Stimulated activated CD8-positive, alpha-beta memory T cell treated with anti-CD3 and anti-CD28 coated beads, Interleukin-2, amount 100 ng/mL, for 48 hours (primary cell): ENCODE measurements at places on chromosomes 16 and 17.

DNA sequence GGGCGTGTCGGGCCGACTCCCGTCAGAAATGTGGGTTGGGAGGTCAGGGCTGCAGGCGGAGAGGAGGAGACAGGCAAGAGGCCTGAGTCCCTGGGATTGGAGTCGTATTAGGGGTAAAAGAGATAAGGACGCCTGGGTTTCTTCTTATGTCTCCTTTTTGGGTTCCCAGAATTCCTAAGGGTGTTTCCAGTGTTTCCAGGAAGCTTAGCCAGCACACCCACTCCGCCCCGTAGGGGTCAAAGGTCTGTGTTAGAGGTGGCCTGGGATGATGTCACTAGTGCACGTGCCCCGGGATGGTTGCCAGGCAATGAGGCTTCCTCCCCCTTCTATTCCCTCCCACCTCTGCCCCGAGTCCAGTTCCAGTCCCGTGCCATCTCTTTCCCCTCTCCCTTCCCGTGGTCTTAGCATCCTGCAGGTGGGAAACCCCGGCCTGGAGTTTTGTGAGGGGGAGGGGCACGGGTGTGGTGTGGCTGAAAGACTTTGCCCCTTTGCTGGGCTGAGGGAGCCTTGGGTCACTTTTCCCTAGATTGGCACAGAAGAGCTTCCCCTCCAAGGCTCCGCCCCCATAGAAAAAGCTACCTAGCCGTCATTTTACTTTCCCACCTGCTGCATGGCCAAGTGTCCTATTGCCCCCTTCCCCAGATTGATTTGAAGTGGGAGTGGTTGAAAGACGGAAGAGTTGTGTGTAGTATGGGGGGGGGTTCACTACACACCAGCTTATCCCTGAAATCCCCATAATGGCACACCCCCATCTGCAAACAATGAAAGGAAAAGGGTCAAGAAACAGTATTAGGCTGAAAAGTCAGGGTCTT is 2.8 kb downstream of the KDM6B start:
- DNase-seq: peak; percentile 56

DNA sequence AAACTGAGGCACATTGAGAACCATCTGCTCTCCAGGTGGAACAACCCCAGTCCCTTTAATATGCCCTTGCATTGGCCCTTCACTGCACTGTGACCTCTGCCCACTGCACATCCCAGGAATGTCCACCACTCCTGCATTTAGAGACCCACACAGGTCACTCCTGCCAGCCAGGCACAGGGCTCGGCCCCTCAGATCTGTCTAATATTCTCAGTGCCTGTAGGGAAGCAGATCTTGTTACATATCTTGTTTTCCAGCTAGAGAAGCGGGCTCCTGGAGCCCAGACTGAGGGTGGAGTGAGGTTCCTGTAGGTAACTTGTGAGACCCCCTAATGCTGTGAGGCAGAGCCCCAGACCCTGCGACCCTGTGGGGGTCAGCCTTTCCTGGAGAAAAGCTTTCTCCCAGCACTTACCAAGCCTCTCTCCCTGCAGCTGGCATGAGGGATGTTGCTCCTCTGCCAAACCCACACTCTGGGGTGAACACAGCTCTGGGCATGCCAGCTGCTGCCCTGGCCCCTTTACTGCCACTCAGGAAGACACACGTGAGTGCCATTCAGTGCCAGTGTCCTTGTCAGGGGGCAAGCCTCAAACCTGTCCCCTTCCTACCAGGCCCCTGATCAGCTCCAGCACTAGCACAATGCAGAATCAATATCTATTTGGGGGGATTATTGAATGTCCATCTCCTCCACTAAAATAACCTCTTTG is 40.3 kb upstream of the CRHR1 start:
- DNase-seq: no peak

GRCh38 chr17:44502598-44503146 is 534 bp downstream of the GPATCH8 start:
- DNase-seq: peak; percentile 4

- DNase-seq: no peak
Observed at GRCh38 chr17:44820631-44821212, 9.4 kb downstream of the GJC1 start.

DNA sequence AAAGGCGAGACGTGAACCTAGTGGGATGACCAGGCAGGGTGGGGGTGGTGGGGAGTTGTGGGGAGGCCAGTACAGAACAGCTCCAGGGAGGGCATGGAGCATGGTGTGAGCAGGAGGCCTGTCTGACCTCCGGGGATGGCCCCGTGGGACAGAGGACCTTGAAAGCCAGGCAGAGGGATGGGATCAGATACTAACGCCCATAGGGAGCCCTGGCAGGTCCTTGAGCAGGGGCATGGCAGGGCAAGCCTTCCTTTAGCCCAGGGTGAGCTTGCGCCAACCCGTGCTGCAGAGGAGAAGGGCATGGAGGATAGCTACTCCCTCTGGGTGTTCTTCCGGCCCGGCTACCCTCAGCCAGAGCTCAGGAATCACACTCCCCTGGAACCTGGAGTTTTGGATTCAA is 35.3 kb downstream of the TMEM235 start:
- DNase-seq: no peak

DNA sequence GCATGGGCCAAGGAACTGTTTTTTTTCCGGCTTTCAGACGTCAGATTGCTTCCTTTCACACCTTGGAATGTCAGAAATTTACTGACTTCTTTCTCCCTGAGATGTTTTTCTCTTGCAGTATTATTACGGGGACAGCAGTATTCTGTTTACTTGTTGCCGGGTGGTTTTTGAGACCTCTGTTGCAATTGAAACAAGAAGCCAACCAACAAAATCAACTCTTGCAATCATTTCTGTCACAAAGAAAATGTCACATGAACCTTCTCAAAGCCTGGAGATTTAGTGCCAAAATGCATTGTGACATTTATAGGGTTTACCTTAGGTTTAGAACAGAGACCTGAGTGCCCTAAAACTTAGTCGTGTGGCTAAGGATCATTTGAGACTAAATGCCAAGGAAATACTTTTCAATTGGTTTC is 174.3 kb downstream of the MAP2K6 start:
- DNase-seq: no peak

DNA sequence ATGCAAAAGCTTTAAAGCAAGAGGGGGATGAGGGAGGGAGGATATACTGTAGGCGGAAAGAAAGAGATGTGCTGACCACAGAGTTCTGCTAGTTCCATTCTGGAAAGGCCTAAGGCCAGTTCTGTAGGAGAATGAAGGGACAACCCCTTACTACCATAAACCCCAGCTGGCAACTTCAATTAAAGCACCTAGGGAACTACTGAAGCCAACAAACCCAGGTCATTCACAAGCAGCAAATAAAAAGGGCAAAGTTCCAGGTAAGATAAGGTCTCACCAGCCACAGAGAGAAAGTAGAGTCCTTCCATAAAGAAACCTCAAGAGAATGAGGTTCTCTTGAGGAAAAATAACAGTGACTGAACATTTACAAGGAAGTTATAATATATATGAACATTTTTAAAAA is 12.8 kb downstream of the TERF2 start:
- DNase-seq: no peak

DNA sequence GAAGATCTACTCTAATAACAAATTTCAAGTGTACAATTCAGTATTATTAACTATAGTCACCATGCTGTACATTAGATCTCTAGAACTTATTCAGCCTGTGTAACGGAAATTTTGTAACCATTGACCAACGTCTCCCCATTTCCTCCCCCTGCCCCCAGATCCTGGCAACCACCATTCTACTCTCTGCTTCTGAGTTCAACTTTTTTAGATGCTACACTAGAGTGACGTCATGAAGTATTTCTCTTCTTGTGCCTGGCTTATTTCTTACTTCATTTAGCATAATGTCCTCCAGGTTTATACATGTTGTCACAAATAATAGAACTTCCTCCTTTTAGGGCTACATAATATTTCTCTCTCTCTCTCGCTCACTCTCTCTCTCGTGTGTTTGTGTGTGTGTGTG is 157.5 kb downstream of the ANKFN1 start:
- DNase-seq: no peak

DNA sequence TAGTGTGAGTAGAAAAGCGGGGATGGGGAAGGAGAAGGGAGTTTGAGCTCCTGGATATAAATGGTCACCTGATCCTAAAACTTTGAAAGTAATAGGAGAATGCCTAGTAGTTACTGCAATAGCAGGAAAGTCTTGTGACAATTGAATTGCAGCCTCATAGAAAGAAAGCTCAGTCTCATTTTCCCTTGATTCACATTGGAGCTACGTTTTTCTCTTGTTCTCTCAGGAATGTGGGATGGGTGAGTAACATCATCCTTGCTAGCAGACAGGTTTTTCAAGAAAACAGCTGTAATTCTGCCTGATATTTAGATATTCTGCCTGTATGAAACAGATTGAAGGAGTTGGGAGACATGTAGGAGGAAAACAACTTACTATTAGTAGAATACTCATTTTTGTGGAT is 25.3 kb downstream of the SF3B3 start:
- no peak for DNase-seq
